Fibroblast of the aortic adventitia (primary cell): ENCODE measurements at places on chromosomes 16 and 17. TPM values are rescaled to one million over a fixed set of nuclear protein-coding genes. Genes with fewer than 3 reads are reported as not detected.

VWA3A gene
- 0.18 TPM in 1 of 2 replicates, not detected in the other for total RNA-seq

- DNase-seq, result no peak
Observed at GRCh38 chr17:16932611-16933010, 39.3 kb downstream of the TNFRSF13B start.

SLC38A7 gene
- 17.3 and 27.4 TPM in 2 replicates for total RNA-seq

DNA sequence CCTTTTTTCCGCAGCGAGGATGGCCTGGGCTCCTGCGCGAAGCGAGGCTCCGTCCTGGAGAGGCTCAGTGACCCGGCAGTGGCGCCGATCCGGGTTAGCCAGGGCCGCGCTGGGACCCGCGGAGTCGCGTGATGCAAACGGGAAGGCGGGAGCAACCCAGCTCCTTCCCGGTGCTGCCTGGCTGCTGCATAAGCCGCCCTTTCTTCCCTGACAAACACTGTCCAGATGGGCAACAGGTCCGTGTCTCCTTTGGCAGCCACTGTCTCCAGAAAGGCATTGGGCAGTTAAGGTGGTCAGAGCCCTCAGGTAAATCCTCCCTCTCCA, 21.8 kb upstream of the ZNHIT3 start:
- no peak for DNase-seq

- no peak for DNase-seq
Observed at GRCh38 chr16:70151391-70151790, 22.2 kb upstream of the CLEC18C start.

ZDHHC7 gene
- total RNA-seq, result 45.6 and 82.5 TPM in 2 replicates

GRCh38 chr17:71519285-71519684, 601.5 kb upstream of the SOX9 start:
- DNase-seq, result no peak

DNA sequence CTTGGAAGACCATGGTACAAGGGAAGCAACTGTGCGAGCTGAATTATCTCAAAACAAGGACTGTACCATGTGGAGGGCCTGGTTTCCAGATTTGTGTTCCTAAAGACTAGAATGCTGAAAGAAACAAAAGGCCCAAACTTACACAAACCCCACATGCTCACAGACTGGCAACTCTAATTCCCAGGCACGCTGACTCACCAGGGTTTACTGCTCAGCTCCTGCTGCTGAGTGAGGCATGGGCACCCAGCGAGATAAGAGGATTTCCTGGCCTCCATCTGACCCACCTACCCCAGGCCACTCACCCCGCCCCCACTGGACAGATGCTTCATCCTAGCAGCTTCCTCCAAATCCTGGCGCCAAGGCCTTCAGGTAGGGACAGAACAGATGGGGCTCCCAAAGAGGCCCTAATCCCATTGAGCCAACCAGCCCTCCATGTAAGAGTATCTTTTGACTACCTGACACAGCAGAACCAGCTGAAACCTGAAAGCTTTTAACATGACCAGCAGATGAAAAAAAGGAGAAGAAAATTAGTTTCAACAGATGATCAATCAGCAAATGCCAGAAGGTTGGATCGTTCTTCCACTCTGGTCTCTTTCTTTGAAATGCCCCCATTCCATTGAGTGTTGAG, 33.9 kb downstream of the DCUN1D3 start:
- DNase-seq, result peak; percentile 88

DNA sequence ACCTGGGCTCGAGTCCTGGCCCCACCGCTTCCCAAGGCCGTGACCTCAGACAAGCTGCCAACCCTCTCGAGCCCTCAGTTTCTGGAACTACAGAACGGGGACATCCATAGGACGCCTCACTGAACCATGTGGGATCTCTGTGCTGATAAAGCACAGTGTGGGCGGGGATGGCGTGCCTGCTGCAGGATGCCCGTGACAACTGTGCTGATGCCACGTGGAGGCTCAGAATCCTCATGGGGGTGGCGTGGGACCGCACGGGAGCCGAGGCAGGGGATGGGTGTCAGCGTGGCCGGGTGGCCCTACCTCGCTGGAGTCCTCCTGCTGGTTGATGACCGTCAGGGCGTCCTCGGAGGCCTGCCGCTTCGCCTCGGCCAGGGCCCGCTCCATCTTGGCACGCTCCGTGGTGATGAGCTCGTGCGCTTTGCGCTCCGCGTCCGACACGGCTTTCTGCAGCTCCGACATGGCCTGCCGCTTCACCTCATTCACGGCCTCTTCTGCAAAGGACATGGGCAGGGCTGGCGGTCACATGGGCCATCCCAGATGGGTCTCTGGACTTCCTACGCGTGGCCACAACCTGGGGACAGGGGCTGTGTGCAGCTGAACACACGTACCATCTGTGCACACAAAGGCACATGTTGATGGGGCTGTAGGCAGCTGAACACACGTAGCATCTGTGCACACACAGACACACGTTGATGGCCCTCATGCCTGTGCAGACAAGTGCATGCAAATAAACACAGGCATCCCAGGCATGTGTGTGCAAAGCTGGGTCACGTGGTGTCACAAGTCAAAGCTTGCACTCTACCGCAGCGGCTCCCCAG, 12.7 kb upstream of the PABPN1L start:
- no peak for DNase-seq
